ENCODE measurements at places on chromosomes 1 and 21.

- DNase-seq: no peak
These were observed 41.0 kb downstream of the RXRG start for GRCh38 chr1:165403835-165404482.

GRCh38 chr21:45655124-45655523 is 11.6 kb downstream of the PCBP3 start:
- DNase-seq: no peak

- DNase-seq: no peak
These were observed 132.2 kb downstream of the LRRC53 start for GRCh38 chr1:74380252-74380651.

DNA sequence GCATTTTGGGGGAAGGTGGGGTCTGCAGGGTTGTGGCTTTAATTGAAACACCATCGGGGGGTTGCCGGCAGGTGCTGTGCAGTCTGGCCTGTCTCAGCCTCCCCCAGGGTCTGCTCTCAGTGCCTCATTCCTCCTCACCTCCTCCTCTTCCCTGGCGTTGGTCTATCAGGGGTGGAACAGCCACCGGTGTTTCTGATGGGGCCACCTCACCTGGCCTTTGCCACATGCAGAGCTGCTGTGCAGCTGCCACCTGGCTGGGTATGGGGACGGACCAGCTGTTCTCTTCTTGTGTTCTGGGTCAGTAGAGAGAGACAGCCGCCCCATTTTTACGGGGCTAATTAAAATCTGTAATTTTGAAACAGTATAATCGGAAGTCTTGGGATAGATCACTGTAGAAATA is 53.9 kb downstream of the SPSB1 start:
- no peak for DNase-seq

DNA sequence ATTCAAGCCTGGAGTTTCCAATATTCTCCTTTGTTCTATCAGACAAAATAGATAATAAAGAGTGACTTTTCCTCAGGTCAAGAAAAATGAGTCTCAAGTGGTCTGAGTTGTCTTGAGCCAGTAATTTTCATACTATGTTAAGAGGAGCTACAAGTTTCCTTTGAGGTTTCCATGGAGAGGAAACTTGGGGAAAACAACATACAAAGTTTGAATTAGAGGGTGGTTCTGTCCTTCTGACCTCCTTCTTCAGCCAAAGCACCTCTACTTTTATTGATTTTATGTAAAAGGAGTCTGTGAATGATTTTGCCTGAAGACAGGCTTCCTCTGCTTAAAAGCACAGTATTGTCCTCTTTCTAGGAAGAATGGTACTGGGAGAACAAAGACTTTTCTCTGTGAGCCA is 497.2 kb upstream of the PKN2 start:
- no peak for DNase-seq

GRCh38 chr1:248627971-248628844 is 6.7 kb downstream of the OR2T11 start:
- DNase-seq: no peak

DNA sequence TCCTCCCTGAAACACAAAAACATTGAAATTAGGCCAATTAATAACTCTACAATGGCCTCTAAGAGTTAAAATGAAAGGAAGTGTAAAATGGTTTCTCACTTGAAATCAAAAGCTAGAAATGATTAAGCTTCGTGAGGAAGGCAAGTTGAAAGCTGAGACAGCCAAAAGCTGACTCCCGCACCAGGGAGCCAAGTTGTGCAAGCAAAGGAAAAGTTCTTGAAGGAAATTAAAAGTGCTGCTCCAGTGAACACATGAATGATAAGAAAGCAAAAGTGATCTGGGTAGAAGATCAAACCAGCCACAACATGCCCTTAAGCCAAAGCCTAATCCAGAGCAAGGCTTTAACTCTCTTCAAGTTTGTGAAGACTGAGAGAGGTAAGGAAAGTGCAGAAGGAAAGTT is 22.8 kb downstream of the CYYR1 start:
- no peak for DNase-seq

GRCh38 chr1:185157599-185158412 is 839 bp downstream of the SWT1 start:
- DNase-seq: no peak

- no peak for DNase-seq
These were observed 543.5 kb downstream of the LMO4 start for GRCh38 chr1:87872189-87872588.
